KG1 (cell line): ENCODE measurements at places on chromosomes 5 and 9.

DNA sequence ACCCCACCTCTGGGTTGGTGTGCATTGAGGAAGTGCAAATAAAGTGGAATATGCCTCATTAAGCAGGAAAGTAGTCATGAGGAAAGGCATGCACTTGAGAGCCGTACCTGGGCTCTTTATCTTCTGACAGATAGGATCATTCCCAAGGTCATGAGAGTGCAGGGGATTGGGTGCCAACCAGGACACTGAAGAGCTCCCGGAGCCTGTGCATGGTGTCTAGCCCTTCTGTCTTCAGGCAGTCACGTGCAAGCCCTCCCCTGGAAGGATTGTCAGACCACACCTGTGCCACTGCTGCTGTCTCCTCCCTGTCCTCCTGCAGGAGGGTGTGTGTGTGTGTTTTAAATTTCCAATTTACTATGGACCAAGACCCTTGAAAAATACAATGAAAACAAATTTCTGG, 69.6 kb downstream of the PDE8B start:
- DNase-seq: no peak

DNA sequence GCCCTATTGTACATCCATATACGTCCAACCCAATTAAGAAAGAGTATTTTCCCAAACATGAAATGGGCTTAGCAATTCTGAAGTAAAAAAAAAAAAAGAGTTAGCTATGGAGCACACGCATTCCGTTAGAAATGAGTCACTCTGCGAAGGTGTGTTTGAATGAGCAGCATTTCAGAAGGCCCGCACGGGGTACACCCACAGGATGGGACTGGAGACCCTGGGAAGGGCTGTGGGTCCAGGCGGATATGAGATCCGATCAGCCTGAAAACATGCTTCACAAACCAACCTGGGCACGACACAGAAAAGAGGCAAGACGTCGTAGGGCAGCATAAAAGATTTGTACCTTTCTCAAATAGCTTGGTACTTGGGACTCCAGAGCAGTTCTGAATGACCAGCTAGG, 173.9 kb upstream of the KLF9 start:
- DNase-seq: no peak

DNA sequence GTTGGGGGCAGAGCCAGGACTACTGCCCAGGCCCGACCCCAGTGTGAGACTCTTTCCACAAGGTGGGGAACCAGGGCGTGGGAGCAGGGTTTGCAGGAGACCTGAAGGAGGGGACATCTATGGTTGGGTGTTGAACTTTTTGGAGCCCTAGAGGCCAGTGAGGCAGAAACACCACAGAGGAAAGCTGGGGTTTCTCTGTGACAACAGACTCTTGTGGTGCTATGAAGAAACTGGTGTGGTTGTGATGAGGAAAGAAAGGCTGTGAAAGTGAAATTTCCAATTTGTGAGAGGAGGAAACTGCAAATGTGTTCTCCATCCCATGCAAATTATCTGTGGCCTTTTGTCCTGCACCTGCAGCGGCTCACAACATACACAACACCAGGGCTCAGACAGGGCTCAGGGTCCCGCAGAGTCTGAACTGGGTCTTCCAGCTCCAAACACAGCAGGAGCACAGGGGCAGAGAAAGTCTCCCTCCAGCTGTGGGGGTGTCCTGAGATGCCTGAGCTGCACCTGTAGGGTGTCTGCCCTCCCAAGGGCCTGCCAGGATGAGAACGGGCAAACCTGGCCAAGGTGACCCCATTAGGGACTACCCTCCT, 51.4 kb upstream of the GRHPR start:
- no peak for DNase-seq

GRCh38 chr5:10578293-10578665, 14.4 kb downstream of the ANKRD33B start:
- no peak for DNase-seq

DNA sequence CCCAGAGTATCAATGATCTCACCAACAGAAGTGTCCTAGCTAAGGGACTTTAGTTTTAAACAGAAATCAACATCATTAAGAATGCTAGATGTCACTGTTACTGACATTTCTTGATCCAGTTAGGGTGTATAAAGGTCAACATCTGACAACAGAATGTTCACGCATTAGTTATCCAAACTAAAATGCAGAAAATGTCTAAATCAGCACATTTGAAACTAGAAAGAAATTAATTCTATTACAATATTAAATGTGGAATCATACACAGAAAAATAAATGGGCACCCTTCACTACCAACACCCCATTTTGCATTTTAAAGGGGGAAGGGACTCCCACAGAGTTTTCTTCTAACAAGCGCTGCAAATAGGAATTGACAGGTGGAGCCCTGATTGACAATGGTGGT, 24.5 kb downstream of the ELAVL2 start:
- no peak for DNase-seq

DNA sequence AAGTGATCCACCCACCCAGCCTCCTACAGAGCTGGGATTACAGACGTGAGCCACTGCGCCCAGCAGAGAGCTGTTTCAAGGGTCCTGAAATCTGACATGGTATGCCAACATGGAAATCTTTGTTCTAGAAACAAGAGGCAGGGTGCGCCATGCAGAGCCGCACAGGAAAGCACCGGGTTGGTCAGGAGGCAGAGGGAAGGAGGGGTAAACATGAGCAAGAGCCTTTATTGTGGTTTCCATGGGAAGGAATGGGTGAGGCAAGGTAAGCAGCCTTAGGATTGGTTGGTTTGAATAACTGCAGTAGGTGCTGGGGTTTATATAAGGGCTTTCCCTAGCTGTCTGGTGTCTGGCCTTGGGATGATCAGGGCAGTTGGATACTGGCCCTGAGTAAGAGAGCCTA, 5.5 kb upstream of the EXOSC2 start:
- no peak for DNase-seq

GRCh38 chr5:135013947-135014570, 20.0 kb downstream of the PITX1 start:
- no peak for DNase-seq

DNA sequence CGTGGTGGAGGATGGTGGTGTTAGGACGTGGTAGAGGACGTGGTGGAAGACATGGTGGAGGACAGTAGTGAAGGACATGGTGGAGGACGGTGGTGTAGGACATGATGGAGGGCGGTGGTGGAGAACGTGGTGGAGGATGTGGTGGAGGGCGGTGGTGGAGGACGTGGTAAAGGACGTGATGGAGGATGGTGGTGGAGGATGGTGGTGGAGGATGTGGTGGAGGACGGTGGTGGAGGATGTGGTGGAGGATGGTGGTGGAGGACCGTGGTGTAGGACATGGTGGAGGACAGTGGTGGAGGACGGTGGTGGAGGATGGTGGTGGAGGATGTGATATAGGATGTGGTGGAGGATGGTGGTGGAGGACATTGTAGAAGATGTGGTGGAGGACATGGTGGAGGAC, 67.6 kb downstream of the S1PR3 start:
- no peak for DNase-seq

DNA sequence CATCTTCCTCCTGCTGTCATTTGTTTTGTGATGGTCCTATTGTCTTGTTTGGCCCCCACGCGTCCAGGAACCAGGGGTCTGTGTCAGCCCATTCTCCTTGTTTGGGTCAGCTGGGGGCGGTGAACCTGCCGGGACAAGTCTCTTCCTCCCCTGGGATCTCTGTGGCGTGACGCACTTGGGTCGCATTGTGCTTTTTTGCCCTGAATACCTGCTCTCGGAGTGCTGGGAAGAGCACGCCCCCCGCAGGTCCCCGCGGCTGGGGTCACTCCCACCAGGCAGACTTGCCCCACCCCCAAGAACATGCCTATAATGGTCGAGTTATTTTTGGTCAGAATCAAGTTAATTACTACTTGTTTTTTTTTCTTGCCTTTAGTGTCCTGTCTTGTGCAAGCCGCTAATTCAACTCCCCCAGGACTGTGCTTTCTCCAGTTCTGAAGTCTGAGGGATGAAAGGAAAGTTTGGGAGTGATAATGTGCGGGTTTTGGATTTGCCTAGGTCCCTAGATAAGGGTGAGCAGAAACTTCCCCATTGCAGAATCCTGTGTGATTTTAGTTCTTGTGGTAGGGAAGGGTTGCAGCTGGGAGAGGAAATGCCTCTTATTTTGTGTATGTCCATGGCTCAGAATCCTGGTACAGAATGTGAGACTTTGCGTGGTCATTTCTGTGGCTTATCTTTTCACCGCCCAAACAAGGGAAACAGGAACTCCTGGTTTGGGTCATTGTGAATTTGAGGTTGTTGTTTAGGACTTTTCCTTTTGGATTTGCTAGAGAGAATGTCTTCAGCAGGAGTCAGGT, 789 bp downstream of the ACER2 start:
- no peak for DNase-seq

DNA sequence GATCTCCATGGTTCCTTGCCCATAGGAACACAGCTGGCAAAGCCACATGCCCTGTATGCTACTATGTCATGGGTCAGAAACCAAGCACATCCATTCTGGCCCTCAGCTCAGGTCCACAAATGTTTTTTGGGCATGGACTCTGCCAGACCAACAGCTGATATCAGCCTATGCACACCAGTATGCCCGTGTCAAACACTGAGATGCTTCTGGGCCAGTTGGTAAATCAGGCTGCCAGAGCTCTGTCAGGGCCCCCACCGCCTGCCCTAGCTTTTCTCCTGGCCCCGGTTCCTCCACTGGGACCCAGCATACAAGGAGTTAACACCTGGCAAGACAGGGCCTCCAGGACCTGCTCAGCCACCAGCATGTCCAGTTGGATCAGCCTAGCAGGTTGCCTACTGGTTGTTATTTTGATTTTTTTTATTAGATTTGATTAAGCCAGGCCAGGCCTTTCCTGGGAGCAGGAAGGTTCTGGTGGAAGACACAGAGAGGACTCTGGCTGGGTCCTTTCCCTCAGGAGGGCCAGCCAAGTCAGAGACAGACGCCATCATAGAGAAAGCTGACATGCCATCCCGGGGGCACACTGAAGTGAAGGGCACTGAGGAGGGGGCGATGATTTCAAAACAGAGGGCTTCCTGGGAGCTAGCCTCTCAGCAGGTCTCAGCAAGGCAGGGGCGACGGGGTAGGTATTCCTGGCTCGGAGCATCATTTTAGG, 65.8 kb downstream of the TSTD2 start:
- no peak for DNase-seq

GRCh38 chr9:80091526-80091925, 519.8 kb downstream of the TLE4 start:
- no peak for DNase-seq
